ENCODE measurements at places on chromosomes 2 and 18. TPM values are rescaled to one million over a fixed set of nuclear protein-coding genes. Genes with fewer than 3 reads are reported as not detected.

GRCh38 chr2:234091883-234092282 is 41.4 kb downstream of the SPP2 start:
- H3K27me3 ChIP-seq, result no peaks in the 10 kb centered on the region
- H3K4me3 ChIP-seq, result no peak overlapping the region
- H3K36me3 ChIP-seq, result no peaks in the 10 kb centered on the region
- no peaks in the 10 kb centered on the region for H3K4me1 ChIP-seq
- no peak overlapping the region for H3K27ac ChIP-seq

- no peak for DNase-seq
- no peaks in the 10 kb centered on the region for H3K27me3 ChIP-seq
- no peaks in the 10 kb centered on the region for H3K36me3 ChIP-seq
- H3K27ac ChIP-seq, result no peak overlapping the region
- H3K4me3 ChIP-seq, result no peak overlapping the region
Observed at GRCh38 chr2:72415781-72416475, 268.3 kb upstream of the CYP26B1 start.

- H3K4me3 ChIP-seq, result no peak overlapping the region
- no peaks in the 10 kb centered on the region for H3K27me3 ChIP-seq
- no peaks in the 10 kb centered on the region for H3K36me3 ChIP-seq
- H3K27ac ChIP-seq, result no peak overlapping the region
- peak; percentile 58 for DNase-seq
Observed at GRCh38 chr18:46148810-46149209, 44.6 kb downstream of the HAUS1 start.

DNA sequence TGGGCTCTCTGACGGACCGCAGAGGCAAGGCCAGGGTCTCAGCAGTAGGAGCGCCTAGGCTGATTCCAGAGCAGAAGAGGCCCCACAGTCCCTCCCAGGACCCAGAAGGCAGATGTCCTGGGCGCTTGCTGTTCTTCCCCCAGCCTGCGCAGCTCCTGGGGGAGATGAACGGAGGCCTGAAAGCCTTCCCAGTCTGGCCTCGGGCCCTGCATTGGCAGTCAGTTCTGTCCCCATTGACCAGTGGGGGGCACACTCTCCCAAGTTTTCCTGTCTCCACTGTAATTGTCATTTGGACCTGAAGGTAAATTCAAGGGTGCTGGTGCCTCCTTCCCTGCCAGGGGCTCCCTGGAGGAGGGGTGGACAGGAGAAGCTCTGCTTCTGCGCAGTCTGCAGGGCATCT is 345.7 kb downstream of the CYP26B1 start:
- H3K27ac ChIP-seq, result no peak overlapping the region
- DNase-seq, result peak; percentile 54
- no peak overlapping the region for H3K4me3 ChIP-seq
- H3K4me1 ChIP-seq, result no peaks in the 10 kb centered on the region
- no peaks in the 10 kb centered on the region for H3K27me3 ChIP-seq

GRCh38 chr2:54557601-54558187 is 101.6 kb downstream of the SPTBN1 start:
- peak overlapping the region; percentile 96 for H3K27ac ChIP-seq
- H3K4me3 ChIP-seq, result peak overlapping the region; percentile 62
- DNase-seq, result peak; percentile 90
- H3K27me3 ChIP-seq, result no peaks in the 10 kb centered on the region

Gene GALNT13
- polyA plus RNA-seq, result 4.7 TPM

Gene C1QL2
- polyA plus RNA-seq, result not detected

Gene PASK
- 5.9 TPM for polyA plus RNA-seq

Gene WDR33
- polyA plus RNA-seq, result 41.6 TPM

Gene BBS5
- polyA plus RNA-seq, result 4.2 TPM

Gene BOLL
- polyA plus RNA-seq, result not detected

DNA sequence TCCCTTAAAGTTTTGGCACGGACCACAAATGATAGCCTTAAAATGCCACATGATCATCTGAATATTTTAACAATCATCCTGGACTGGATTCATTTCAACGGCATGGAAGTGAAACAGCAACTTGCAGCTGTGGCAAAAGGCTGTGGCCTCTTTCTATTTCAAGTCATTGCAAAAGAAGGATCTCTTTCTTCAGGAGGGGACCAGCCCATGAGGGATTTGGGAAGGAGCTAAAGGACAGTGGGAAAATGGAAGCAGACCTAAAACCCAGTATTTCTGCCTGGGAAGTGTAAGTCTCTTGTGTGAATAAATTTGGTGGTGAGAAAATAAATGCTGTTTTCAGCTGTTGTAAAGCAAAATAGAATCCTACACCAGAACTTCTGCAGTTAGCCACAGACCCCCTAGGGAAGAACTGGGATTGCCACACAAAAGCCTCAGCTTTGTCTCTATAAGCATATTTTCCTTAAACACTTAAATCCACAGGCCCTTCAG is 107.3 kb upstream of the ZFP36L2 start:
- no peaks in the 10 kb centered on the region for H3K27me3 ChIP-seq
- peaks cover 12% of the 10 kb centered on the region for H3K4me1 ChIP-seq
- H3K27ac ChIP-seq, result no peak overlapping the region
- no peak for DNase-seq
- H3K36me3 ChIP-seq, result peaks cover 7% of the 10 kb centered on the region

Gene RAX
- not detected for polyA plus RNA-seq

Gene CD8B
- polyA plus RNA-seq, result 11.3 TPM

Gene ASB18
- not detected for polyA plus RNA-seq

DNA sequence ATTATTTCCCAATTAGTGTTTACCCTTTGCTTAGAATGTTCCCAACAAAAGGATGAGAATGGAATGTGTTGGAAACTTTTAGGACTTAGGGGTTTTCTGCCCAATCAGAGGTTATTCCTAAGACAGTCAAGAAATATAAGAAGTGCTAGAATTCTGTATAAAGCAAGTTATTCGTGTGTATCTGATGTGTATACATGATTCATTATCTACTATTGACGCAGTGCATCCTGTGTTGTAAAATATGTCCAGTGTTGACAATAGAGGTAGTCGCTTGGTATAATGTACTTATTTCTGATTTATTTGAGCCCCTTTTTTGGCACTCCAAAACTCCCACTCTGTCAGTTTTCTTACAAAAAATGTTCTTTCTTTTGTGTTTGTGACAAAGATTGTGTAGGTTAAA is 881 bp downstream of the PIKFYVE start:
- no peak for DNase-seq
- no peaks in the 10 kb centered on the region for H3K27me3 ChIP-seq
- no peaks in the 10 kb centered on the region for H3K4me1 ChIP-seq

DNA sequence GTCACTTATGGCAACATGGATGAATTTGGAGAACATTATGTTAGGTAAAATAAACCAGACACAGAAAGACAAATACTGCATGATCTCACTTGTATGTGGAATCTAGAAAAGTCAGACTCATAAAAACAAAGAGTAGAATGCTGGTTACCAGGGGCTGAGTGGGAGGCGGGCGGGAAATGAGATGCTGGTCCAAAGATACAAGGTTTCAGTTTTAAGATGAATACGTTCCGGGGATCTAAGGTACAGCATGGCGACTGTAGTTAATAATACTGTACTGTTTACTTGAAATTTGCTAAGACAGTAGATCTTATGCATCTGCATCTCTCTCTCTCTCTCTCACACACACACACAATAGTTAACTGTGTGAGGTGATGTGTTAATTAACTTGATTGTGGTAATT is 14.2 kb downstream of the FAM110C start:
- peaks cover 1% of the 10 kb centered on the region for H3K36me3 ChIP-seq
- no peak overlapping the region for H3K4me3 ChIP-seq
- no peak for DNase-seq
- H3K27ac ChIP-seq, result no peak overlapping the region
- peaks cover 15% of the 10 kb centered on the region for H3K4me1 ChIP-seq

DNA sequence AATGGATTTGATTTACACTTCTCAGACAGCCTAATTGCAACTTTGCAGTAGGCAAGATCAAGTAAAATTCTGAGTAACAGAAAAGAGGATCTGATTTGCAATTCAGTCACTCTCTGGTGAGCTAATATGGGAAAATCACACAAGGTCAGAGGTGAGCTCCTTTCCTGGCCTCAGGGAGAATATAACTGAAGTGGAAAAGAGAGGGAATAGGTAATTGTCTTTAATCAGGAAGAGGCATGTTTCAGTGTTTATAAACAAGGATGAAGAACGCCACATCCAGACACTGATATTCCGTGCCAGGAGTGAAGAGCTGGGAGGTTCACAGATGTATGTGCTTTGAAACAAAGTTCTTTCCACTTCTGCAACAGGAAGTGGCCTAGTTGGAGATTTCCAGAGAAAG is 127.1 kb downstream of the ETAA1 start:
- H3K4me1 ChIP-seq, result no peaks in the 10 kb centered on the region
- no peak overlapping the region for H3K4me3 ChIP-seq
- no peak for DNase-seq
- H3K27me3 ChIP-seq, result no peaks in the 10 kb centered on the region
- H3K36me3 ChIP-seq, result no peaks in the 10 kb centered on the region
- H3K27ac ChIP-seq, result no peak overlapping the region

DNA sequence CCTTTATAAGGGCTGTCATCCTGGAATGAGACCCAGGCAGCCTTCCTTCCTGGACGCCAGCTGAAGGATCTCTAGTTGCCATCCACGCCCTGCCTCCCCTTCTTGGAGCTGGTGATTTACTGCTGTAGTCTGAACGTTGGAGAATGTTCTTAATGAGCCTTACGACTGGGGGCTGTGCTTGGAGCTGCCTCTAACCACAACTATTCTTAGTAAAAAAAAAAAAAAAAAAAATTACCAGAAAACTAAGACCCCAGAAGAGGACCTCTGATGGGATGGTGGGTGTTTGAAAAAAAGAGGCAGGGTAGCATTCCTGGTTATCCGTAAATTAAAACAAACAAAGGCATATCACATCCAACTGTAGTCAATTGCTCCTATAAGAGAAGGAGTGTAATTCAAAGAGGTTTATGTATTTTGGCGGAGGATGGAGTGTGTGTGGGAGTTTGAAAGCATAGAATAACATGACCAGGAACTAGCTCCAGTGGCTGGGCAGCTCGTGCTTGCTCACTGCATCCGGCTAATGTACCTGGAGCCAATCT is 105.4 kb downstream of the QPCT start:
- H3K4me3 ChIP-seq, result no peak overlapping the region
- no peak for DNase-seq
- H3K36me3 ChIP-seq, result no peaks in the 10 kb centered on the region
- H3K4me1 ChIP-seq, result no peaks in the 10 kb centered on the region
- no peak overlapping the region for H3K27ac ChIP-seq
- no peaks in the 10 kb centered on the region for H3K27me3 ChIP-seq

Gene CTAGE1
- polyA plus RNA-seq, result not detected

Gene PRLH
- not detected for polyA plus RNA-seq

DNA sequence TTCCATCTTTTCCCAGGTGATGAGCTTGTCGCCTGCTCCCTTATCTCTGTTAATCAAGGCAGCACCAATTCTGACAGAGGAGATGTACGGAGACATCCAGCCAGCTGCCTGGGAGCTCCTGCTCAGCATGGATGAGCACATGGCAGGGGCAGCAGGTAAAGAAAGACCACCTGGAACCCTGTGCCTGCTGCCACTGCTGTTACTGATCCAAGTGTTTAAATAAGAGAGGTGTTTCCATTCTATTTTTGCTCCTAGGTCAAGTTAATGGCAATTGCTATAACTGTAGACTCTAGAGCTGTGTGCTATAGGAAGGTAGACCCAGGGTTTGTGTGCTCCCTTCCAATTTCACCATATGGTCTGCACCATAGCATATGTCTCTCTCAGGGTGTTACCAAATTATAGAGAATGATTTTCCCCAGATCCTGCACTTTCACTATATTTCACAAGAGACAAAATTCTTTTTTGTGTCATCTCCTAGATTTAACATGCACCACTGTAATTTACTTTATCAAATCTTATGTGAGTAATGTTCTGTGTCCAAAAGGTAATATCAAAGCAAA is 88.6 kb upstream of the RPE start:
- H3K27me3 ChIP-seq, result no peaks in the 10 kb centered on the region
- H3K36me3 ChIP-seq, result no peaks in the 10 kb centered on the region
- no peak for DNase-seq
- H3K27ac ChIP-seq, result no peak overlapping the region

Gene TMEM178A
- polyA plus RNA-seq, result 3.4 TPM

DNA sequence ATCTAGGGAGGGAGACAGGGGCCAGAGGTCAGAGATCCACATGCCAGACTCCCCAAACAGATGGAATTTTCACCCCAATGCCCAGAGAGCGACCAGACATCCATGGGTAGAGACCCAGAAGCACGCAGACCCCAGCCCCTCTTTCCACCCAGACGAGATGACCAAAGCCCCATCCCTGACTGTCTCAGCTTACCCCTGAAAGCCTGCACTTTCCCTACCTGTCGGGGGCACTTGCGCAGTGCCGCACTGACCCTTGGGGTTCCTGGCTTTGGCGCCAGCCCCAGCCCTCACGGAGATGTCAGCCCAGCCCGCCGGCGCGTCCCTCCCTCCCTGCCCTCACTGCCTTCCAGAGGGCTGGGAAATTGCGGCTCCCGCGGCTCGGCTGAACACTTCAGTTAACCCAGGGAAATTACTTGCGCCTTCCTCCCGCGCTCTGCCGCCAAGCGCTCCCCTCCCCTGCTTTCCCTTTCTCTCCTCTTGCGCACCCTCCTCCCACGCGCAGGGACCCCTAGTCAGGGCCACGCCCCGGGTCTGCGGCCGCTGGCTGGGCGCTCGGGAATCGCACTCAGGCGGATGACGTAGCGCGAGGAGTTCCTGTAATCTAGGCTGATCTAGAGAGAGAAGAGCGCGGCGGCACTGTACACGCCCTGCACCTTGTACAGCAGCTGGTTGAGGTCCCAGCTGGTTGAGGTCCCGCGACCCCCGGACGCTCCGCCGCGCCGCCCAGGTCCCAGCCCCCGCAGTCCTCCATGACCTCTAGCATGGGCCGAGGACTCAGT is 12.0 kb downstream of the ALPG start:
- H3K4me3 ChIP-seq, result no peak overlapping the region
- H3K27ac ChIP-seq, result no peak overlapping the region
- peak; percentile 35 for DNase-seq
- H3K4me1 ChIP-seq, result no peaks in the 10 kb centered on the region
- no peaks in the 10 kb centered on the region for H3K36me3 ChIP-seq

GRCh38 chr18:45954070-45954934 is 12.8 kb downstream of the EPG5 start:
- H3K36me3 ChIP-seq, result peaks cover 12% of the 10 kb centered on the region
- no peak overlapping the region for H3K4me3 ChIP-seq
- DNase-seq, result no peak
- no peaks in the 10 kb centered on the region for H3K27me3 ChIP-seq
- no peak overlapping the region for H3K27ac ChIP-seq

DNA sequence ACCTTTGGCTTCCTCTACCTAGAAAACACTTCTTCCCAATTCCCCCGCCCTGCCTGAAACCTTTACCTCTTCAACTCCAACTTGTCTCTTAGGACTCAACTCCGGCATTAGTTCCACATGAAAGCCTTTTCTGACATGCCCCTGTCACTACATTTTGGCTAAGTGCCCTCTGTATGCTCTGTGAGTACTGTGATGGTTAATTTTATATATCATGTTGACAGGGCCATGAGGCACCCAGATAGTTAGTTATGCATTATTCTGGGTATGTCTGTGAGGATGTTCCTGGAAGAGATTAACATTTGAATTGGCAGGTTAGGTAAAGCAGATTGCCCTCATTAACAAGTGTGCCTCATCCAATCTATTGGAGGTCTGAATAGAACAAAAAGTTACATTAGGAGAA is 75.6 kb upstream of the NCKAP5 start:
- DNase-seq, result no peak
- no peak overlapping the region for H3K27ac ChIP-seq
- H3K27me3 ChIP-seq, result no peaks in the 10 kb centered on the region
- H3K4me1 ChIP-seq, result no peaks in the 10 kb centered on the region
- no peak overlapping the region for H3K4me3 ChIP-seq

- H3K36me3 ChIP-seq, result peaks cover 11% of the 10 kb centered on the region
- H3K4me1 ChIP-seq, result no peaks in the 10 kb centered on the region
- H3K27me3 ChIP-seq, result no peaks in the 10 kb centered on the region
Observed at GRCh38 chr2:134375935-134376334, 122.1 kb downstream of the MGAT5 start.

Gene ANKRD29
- 3.5 TPM for polyA plus RNA-seq

Data from small intestine (tissue), 16 donors.